HepG2 (cell line): ENCODE measurements at places on chromosomes 1 and 21. TPM values are rescaled to one million over a fixed set of nuclear protein-coding genes. Genes with fewer than 3 reads are reported as not detected.

- no peaks in the 10 kb centered on the region; the same call in none of the 2 replicates for H3K36me3 ChIP-seq
- H3K4me3 ChIP-seq: no peak overlapping the region
- no peak overlapping the region for H3K27ac ChIP-seq
- no peak for DNase-seq
Measured at GRCh38 chr1:225396357-225396756, 31.5 kb downstream of the LBR start.

- peaks cover 2% of the 10 kb centered on the region for H3K27me3 ChIP-seq
- H3K36me3 ChIP-seq: no peaks in the 10 kb centered on the region
- peaks cover 14% of the 10 kb centered on the region for H3K4me1 ChIP-seq
- no peak for DNase-seq
- no peak overlapping the region for H3K4me3 ChIP-seq
Measured at GRCh38 chr1:29500651-29501050, 264.3 kb downstream of the PTPRU start.

- DNase-seq: no peak
- H3K4me1 ChIP-seq: peaks cover 59% of the 10 kb centered on the region
- peak overlapping the region; percentile 95 for H3K27ac ChIP-seq
- H3K27me3 ChIP-seq: peaks cover 4% of the 10 kb centered on the region; the same call in 1 of the 3 replicates
Measured at GRCh38 chr21:15061279-15061678, 3.5 kb downstream of the NRIP1 start.

DNA sequence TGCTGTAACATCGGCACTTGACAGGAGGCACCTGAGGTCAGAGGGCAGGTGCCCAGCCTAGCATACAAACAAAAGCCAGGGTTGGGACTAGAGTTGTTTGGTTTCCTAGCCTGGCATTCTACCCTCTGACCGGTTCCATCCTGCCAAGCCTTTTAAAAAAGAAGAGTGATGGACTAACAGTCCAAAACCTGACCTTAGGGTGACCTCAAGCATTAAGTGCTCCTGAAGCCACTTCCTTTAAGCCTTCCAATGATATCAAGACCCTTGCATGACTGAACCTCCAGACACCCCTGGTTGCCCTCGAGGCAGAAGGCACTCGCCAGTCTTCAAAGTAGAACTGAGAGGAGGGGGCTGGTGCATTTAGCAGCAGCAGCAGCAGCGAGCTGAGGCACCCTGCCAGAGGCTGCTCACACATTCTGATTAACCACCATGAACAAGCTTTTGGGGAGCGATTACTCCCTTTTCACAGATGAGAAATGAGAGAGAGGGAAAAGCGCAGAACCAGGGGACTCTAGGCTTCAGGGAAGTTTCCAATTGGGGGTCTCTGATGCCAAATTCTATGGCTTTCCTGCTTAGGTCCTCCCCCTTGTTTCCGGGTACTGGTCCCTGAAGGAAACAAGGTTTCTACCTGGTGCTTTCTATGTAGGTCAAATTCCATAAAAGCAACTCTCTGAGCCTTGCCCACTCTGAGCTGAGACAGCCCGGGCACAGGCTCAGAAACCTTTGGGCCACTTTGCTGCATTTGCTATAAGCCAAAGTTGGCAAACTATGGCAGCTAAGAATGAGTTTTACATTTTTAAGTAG lies 9.2 kb downstream of the SLC2A1 start:
- peaks cover 100% of the 10 kb centered on the region for H3K4me1 ChIP-seq
- peaks cover 39% of the 10 kb centered on the region for H3K36me3 ChIP-seq
- no peaks in the 10 kb centered on the region for H3K27me3 ChIP-seq
- DNase-seq: no peak
- H3K27ac ChIP-seq: no peak overlapping the region

- no peak overlapping the region for H3K4me3 ChIP-seq
- no peak overlapping the region for H3K27ac ChIP-seq
- H3K27me3 ChIP-seq: no peaks in the 10 kb centered on the region
- H3K4me1 ChIP-seq: peaks cover 25% of the 10 kb centered on the region
Measured at GRCh38 chr1:55235722-55236121, 20.6 kb upstream of the USP24 start.

DNA sequence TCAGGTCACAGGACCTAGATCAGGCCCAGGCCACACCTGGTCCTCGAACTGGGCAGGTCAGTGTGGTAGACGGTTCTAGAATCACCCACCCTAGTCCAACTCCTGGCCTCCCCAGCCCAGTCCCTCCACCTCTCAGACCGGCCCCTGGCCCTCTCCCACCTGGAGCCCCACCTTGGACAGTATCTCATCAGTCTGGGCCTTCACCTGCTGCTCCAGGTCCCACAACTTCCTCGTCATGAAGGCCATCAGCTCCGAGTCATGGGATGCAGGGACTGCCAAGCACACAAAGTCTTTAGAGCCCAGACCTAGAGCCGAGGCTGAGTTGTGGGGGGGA lies 8.7 kb downstream of the UBXN11 start:
- H3K4me3 ChIP-seq: no peak overlapping the region
- no peak for DNase-seq
- no peak overlapping the region for H3K27ac ChIP-seq
- H3K4me1 ChIP-seq: peaks cover 4% of the 10 kb centered on the region
- H3K36me3 ChIP-seq: no peaks in the 10 kb centered on the region
- H3K27me3 ChIP-seq: no peaks in the 10 kb centered on the region

- H3K36me3 ChIP-seq: no peaks in the 10 kb centered on the region
- H3K4me3 ChIP-seq: no peak overlapping the region
- peaks cover 20% of the 10 kb centered on the region; the same call in 1 of the 2 replicates for H3K4me1 ChIP-seq
- DNase-seq: no peak
Measured at GRCh38 chr1:46517932-46518498, 28.4 kb downstream of the DMBX1 start.

GRCh38 chr1:121483961-121484424 lies 299.2 kb downstream of the SRGAP2C start:
- H3K4me3 ChIP-seq: no peak overlapping the region
- H3K4me1 ChIP-seq: no peaks in the 10 kb centered on the region
- no peak for DNase-seq
- H3K36me3 ChIP-seq: no peaks in the 10 kb centered on the region
- no peaks in the 10 kb centered on the region; the same call in 1 of the 2 replicates for H3K27me3 ChIP-seq
- H3K27ac ChIP-seq: no peak overlapping the region

- H3K36me3 ChIP-seq: peaks cover 26% of the 10 kb centered on the region
- no peak overlapping the region for H3K27ac ChIP-seq
- H3K4me3 ChIP-seq: no peak overlapping the region
Measured at GRCh38 chr1:37704966-37705365, 12.7 kb downstream of the CDCA8 start.

DNA sequence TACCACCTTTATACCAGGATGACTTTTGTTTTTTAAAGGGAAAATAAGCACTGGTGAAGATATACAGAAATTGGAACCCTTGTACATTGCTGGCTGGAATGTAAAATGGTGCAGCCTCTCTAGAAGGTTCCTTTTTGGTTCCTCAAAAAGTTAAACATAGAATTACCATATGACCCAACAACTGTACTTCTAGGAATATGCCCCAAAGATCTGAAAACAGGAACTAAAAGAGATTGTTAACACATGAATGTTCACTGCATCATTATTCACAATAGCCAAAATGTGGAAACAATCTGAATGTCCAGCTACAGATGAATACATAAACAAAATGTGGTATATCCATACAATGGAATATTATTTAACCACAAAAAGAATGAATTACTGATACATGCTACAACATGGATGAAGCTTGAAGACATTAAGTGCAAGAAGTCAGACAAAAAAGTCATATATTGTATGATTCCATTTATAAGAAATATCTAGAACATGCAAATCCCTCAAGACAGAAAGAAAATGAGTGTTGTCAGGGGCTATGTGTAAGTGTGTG lies 84.9 kb upstream of the DMRTA2 start:
- H3K27ac ChIP-seq: no peak overlapping the region
- no peaks in the 10 kb centered on the region for H3K4me1 ChIP-seq
- H3K27me3 ChIP-seq: no peaks in the 10 kb centered on the region
- no peak overlapping the region for H3K4me3 ChIP-seq

- no peak overlapping the region for H3K27ac ChIP-seq
- DNase-seq: no peak
- H3K27me3 ChIP-seq: no peaks in the 10 kb centered on the region
- no peaks in the 10 kb centered on the region for H3K4me1 ChIP-seq
- H3K4me3 ChIP-seq: no peak overlapping the region
Measured at GRCh38 chr1:34060187-34060730, 104.8 kb downstream of the CSMD2 start.

DNA sequence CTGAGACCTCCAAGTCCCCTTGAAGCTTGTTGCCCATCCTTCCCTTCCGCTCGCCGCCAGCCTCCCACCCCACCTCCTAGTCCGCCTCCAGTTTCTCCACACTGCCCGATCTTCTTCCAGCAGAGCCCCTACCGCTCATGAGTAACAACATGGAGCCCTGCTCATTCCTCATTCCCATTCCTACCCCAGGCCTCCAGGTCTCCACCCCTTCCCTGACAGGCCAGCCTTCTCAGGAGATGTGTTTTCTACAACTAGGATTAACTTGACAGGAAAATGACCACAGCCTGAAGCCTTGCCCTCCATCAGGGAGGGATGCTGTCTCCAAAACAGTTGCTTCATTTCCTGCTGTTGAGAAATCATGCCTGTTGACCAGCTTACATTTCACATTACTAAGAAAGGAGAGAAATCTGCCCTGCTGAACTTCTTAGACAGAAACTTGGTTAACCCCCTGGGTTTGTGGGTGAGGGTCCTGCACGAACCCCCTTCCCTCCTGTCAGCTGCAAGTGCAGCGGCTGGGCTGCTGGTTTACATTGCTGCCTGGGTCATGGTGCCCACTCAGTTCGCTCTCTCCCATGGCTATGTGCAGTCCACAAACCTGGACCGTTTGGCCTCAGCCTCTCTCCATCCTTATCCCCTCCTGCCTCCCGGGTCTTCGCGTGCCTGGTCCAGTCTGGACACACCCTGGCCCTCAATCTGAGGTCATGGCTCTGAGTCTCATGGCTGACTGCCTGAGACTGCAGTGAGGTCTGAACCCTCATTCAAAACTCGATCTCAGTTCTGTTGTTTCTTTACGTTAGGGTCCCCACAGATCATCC lies 16.1 kb upstream of the CHI3L1 start:
- H3K4me3 ChIP-seq: no peak overlapping the region
- H3K27ac ChIP-seq: no peak overlapping the region
- DNase-seq: no peak
- no peaks in the 10 kb centered on the region for H3K27me3 ChIP-seq
- H3K36me3 ChIP-seq: no peaks in the 10 kb centered on the region

ESRRG gene
- total RNA-seq: not detected in 2 replicates

SESN2 gene
- 10.4 and 13.2 TPM in 2 replicates for total RNA-seq

CNR2 gene
- total RNA-seq: not detected in 2 replicates

TXLNA gene
- total RNA-seq: 67.8 and 70.7 TPM in 2 replicates

KIRREL1 gene
- 0.02 TPM in 1 of 2 replicates, not detected in the other for total RNA-seq

UMODL1 gene
- not detected in 2 replicates for total RNA-seq

OR2T29 gene
- total RNA-seq: not detected in 2 replicates

S100A4 gene
- total RNA-seq: 20.2 and 24.5 TPM in 2 replicates

RFX5 gene
- total RNA-seq: 32.0 and 36.2 TPM in 2 replicates

NOS1AP gene
- total RNA-seq: 2.5 and 3.3 TPM in 2 replicates

FLG2 gene
- total RNA-seq: not detected in 2 replicates
